Activated T-helper 2 cell treated with anti-CD3 and anti-CD28 coated beads, Interferon-gamma antibody, Interleukin-2, Interleukin-4, amounts not matched to agents 10 μg/mL and 5 μg/mL and 100 μg/mL, durations not matched to agents 14 hours and 24 hours and 36 hours (primary cell): ENCODE measurements at places on chromosomes 16 and 17. TPM values are rescaled to one million over a fixed set of nuclear protein-coding genes. Genes with fewer than 3 reads are reported as not detected.

- H3K4me1 ChIP-seq: no peaks in the 10 kb centered on the region
- DNase-seq: no peak
- peaks cover 7% of the 10 kb centered on the region for H3K36me3 ChIP-seq
- no peak overlapping the region for H3K27ac ChIP-seq
- H3K4me3 ChIP-seq: no peak overlapping the region
These were observed 526 bp upstream of the MFSD6L start for GRCh38 chr17:8799570-8800212.

- no peak for DNase-seq
- no peak overlapping the region for H3K27ac ChIP-seq
- H3K4me3 ChIP-seq: no peak overlapping the region
- H3K4me1 ChIP-seq: peaks cover 10% of the 10 kb centered on the region
- H3K27me3 ChIP-seq: peaks cover 48% of the 10 kb centered on the region
- H3K36me3 ChIP-seq: no peaks in the 10 kb centered on the region
These were observed 3.0 kb upstream of the SLC6A4 start for GRCh38 chr17:30238387-30239088.

DNA sequence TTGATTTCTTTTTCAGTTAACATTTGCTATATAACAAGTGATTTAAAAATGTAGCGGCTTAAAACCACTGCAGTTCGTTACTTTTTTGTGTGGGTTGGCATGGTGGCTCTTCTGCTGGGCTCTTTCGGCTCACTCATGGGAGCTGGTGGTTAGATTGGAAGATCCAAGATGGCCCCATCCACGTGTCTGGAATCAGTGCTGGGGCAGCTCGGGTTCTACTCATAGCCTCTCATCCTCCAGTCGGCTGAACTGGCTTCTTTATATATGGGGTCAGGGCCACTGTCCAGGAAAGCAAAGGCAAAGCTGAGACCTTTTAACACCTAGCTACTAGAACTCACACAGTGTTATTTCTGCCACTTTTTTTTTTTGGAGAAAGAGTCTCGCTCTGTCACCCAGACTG is 73.8 kb downstream of the SNX29 start:
- no peaks in the 10 kb centered on the region for H3K4me1 ChIP-seq
- no peak overlapping the region for H3K4me3 ChIP-seq
- H3K27me3 ChIP-seq: no peaks in the 10 kb centered on the region
- no peak overlapping the region for H3K27ac ChIP-seq

PYY gene
- total RNA-seq: 0.18 TPM in 1 of 2 replicates, not detected in the other

EVI2A gene
- 18.6 and 20.7 TPM in 2 replicates for total RNA-seq

ZPBP2 gene
- total RNA-seq: not detected in 2 replicates

SULT1A2 gene
- 0.32 and 0.39 TPM in 2 replicates for total RNA-seq
